ENCODE measurements at places on chromosomes 3 and 15.

DNA sequence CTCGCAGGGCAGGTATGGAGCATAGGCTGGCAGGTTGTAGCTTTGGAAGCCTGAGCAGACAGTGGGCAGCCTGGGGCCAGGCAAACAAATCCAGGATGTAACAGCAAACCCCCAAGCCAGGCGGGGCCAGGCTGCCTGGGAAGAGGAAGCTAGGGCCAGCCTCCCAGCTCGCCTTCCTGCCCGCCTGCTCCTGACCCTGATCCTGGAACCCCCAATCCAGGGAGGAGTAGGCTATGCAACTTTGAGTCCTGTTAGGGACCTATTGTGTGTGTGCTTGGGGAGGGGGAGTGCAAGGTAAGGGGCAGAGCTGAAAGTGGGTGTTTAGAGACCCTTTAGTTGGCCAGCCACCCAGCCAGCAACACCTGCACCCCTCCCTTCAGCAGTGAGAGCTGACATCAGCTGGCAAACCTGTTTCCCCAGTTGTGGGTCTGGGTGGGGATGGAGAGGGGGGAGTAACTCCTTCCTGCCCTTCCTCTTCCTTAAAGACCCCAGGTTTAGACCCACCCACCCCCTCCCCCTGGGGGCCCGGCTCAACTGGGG, 2.5 kb downstream of the NBEAL2 start:
- no peak for DNase-seq

DNA sequence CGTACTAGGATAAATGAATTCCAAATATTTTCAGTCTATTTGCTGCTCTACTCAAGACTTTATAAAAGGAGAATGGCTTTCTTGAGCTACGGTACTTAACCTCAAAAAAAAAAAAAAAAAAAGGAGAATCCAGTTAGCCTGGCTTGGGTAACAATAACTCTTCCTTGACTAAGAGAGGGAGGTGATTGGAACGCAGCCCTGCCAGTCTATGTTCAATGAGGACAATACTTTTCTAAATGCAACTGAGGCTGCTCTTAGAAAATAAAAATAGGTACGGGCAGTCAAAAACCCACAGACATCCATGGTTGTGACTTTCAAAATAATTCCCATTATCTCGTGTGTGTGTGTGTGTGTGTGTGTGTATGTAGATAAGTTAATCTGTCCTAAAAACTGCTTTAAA, 661.7 kb upstream of the NAALADL2 start:
- DNase-seq = no peak

GRCh38 chr3:50050361-50050760, 38.4 kb upstream of the RBM5 start:
- no peak for DNase-seq

DNA sequence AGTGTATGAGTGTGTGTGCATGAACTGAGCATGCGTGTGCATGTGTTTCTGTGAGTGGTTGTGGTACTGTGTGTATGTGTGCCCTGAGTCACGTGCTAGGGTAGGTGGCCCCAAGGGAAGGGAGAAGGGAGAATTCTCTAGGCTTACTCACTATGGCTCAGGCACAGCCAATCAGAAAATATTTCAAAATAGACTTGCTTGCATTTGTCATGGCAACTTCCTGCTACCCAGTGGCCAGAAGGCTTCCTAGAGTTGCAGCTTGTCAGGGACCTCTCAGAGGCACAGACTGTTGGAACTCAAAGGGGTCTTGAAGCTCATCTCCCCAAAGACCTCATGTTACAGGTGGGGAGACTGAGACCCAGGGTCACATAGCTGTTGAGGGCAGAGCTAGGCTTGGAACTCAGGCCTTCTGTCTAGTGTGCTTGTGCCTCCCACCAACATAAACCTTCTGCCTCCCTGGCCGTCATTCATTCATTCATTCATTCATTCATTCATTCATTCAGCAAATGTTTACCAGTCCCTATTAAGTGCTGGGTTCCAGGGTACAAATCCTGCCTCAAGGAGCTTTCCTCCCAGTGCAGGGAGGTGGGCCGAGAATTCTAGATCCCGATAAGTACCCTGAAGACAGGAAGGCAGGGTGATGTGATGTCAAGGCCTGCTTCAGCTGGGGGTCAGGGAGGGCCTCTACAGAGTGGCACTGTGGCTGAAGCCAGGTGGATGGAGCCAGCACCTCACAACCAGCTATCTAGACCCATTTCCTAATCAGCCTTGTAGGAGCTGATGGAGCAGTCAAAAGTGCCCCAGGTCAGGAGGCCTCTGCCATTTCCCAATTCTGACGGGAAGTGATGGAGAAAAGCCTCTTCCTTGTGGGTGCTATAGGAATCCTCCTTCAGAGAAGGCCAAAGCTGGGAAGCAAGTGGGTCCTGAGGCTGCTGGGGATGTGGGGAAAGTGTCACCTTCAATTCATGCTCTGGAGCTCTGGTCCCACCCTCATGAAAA, 10.9 kb upstream of the RFT1 start:
- no peak for DNase-seq

DNA sequence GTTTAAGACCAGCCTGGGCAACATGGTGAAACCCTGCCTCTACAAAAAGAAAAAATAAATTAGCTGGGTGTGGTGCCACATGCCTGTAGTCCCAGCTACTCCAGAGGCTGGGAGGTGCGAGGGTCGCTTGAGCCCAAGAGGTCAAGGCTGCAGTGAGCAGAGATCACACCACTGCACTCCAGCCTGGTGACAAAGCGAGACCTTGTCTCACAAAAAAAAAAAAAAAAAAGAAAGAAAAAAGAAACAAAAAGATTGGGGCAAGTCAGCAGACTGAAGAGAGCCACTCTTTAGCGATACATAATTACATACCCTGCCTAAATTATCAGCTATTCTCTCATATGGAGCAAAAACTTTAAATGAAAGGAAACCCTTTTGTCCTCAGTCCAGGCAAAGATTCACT, 53.6 kb upstream of the MAP3K13 start:
- DNase-seq = no peak

- no peak for DNase-seq
These were observed 231.9 kb upstream of the SEMA6D start for GRCh38 chr15:47485419-47485818.

DNA sequence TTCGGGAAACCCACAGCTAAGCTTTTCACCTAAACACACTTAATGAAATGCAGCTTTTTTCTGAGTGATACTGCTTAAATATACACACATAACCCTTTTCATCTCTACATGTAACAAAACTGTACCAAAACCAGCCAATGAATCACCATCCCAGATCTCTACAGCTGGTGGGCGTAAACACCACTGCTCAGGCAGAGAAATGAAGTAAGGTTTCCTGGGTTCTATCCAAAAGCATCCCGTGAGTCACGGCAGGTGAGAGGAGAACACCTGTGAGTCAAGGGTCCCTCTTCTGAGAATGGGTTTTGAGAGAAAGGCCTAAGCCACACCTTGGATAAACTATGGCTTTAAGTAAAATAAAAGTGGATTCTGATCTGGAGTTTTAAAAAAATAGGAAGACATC, 2.6 kb downstream of the CLDN1 start:
- DNase-seq = no peak

DNA sequence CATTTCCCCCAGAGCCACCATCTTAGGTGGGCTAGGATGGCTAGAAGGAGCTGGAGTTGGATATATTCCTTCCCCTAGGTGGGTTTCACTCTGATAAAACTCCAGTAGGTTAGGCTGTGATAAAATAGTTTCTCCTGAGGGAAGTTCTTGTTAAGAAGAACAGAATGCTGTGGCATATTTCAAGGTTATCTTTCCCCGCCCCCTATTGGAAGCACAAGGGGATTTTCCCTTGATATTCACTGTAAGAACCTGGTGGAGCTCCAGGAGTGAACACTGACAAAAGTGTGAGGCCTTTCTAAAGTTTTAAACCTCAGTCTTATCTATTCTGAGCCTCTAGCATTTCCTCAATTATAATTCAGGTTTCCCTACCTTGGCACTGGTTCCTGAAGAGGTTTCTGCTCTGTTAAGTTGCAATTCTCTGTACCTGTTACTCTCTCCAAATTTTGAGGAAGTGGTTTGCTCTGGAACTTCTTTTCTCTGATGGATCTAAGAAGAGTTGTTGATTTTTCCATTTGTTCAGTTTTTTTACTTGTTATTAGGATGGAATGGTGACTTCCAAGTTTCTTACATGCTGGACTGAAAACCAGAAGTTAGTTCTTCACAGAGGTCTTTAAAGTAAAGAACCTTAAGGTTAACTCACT, 113.5 kb downstream of the GMPS start:
- no peak for DNase-seq

- DNase-seq = peak; percentile 69
These were observed 30.7 kb downstream of the SEMA7A start for GRCh38 chr15:74402873-74403587.

- DNase-seq = no peak
These were observed 303.2 kb downstream of the CTNNB1 start for GRCh38 chr3:41502481-41502880.

GRCh38 chr15:67196222-67196621, 58.2 kb downstream of the AAGAB start:
- no peak for DNase-seq

DNA sequence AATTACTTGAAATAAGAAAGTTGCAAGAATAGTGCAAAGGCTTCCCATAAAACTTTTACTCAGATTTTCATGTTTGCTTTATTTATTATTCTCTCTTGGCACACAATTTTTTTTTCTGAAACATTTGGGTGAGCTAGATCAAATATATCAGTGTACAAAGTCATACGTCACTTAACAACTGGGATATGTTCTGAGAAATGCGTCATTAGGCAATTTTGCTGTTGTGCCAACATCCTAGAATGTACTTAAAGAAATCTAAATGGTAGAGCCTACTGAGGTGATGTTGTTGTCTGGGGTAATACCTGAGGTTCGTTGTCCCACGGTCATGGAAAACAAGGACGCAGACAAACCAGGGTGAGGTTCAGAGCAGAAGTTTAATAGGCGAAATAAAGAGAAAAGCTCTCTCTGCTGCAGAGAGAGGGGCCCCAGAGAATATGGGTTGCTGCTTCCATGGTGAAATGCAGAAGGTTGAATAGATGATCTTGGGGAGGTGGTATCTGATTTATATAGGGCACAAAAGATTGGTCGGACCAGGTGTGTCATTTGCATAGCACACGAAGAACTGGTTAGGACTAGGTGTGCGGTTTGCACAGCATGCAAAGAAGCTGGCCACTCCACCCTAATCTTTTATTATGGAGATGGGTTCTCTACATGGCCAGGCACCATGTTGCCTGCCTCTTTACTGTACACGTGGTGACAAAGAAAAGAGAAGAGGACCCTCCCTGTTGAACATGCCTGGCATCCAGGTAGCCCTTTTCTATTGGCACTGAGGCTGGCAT, 8.8 kb upstream of the GRAMD1C start:
- no peak for DNase-seq

DNA sequence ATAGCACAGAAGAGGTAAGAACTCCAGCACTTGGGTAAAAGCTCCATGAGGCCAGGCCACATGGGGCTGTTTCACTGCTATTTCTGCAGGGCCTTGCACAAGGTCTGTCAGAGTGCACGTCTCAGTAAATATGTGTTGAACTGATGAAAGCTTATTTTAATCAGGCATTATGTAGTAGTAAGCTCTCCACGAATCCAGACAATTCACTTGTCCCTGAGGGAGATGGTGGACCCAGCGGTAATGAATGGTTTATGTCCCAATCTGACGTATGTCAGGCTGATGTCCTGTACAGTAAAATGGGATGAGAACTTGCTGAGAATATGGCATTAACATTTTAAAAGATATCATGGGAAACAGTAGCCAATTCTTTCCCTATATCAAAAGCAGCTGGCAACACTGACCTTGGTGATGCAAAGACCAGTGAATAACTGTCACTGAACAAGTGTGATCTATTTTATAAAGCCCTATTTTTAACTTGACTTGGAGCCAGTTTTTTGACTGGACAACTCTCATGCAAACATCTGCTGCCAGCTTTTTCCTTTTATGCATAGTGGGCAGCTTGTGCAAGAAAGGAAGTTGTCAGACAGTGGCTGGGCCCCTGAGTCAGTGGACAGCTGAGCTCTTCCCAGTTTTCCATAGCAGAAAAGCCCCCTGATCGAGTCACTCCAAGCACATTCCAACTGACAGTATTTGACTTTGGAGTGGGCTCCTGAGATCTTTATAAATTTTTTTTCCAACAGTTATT, 519.8 kb upstream of the MDFIC2 start:
- no peak for DNase-seq

DNA sequence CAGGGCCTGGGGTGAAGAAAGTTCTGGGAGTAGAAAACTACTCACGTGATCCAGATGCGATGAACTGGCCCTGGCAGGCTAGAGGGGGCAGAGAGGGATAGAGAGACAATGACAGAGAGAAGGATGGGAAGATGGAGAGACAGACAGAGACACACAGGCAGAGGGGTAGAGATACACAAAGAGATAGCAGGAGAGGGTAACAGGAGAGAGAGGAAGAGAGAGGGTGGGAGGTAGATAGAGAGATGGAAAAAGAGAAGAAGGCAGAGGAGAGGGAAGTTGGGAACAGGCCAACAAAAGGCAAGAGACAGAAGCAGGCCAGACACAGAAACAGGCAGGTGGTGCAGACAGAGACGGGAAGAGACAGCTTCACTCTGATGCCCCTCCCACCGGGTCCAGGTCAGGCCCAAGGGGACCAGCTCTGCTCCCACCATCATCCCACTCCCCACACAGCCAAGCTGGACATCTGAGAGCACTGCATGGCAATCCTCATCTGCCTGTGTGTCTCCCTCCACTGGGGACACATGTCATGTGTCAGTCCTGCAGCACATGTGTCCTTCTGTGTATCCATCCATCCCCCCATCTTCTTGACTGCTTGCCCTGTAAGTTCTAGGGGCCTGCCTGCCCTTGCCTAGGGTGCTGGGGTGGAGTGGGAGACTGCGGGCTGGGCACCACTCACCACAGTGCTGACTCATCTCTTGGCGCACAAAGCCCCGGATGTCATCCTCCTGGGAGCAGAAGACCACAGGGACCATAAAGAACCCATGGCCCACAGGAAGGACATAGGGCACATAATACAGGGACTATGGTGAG, 2.2 kb upstream of the UCN2 start:
- no peak for DNase-seq

DNA sequence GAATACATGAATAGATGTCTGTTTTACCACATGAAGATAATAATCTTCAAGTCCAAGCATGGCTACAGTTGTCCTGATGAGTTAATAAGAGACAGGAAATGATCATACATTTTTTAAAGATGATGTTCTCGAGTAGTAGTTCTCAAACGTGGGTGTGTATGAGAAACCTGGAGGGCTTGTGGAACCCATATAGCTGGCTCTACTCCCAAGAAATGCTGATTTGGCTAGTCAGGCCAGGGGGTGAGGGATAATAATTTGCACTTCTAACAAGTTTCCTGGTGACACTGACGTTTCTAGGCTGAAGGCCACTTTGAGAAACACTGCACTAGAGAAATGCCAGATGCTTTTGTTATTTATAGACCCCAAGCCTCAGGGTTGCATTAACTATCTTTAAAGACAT, 37.0 kb downstream of the ROPN1B start:
- no peak for DNase-seq

- DNase-seq = no peak
These were observed 49.0 kb downstream of the UBE2E2 start for GRCh38 chr3:23252122-23252521.
